ENCODE measurements at places on chromosomes 6 and 20.

- peak; percentile 93 for DNase-seq
Measured at GRCh38 chr20:38184101-38184500, 19.0 kb upstream of the TGM2 start.

DNA sequence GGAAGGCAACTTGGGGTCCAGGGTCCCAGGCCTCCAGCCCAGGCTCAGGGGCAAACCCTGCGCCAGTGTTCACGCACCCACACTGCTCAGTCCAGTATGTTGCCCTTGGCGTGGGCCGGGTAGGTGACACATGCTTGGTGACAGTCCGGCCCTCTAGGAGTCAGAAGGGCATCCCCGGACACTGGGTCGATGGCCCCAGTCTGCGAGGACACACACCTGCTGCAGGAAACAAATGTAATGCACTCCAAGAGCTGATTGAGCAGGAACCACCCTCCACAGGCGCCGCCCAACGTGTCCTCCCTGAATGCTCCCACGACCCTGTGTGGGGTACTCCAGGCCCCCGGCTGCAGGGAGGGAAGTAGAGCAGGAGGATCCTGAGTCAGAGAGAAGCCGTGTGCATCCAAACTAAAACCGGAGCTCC lies 160.7 kb downstream of the DLL1 start:
- peak; percentile 31 for DNase-seq

- no peak for DNase-seq
Measured at GRCh38 chr20:39862470-39862891, 826.6 kb downstream of the MAFB start.

GRCh38 chr6:108846628-108847027 lies 1.6 kb upstream of the ARMC2 start:
- DNase-seq = no peak

GRCh38 chr6:13116155-13116554 lies 212.2 kb downstream of the TBC1D7 start:
- DNase-seq = no peak

- peak; percentile 47 for DNase-seq
Measured at GRCh38 chr6:33391922-33392594, 435 bp downstream of the KIFC1 start.

- DNase-seq = no peak
Measured at GRCh38 chr6:130680116-130680515, 147.1 kb upstream of the SMLR1 start.

DNA sequence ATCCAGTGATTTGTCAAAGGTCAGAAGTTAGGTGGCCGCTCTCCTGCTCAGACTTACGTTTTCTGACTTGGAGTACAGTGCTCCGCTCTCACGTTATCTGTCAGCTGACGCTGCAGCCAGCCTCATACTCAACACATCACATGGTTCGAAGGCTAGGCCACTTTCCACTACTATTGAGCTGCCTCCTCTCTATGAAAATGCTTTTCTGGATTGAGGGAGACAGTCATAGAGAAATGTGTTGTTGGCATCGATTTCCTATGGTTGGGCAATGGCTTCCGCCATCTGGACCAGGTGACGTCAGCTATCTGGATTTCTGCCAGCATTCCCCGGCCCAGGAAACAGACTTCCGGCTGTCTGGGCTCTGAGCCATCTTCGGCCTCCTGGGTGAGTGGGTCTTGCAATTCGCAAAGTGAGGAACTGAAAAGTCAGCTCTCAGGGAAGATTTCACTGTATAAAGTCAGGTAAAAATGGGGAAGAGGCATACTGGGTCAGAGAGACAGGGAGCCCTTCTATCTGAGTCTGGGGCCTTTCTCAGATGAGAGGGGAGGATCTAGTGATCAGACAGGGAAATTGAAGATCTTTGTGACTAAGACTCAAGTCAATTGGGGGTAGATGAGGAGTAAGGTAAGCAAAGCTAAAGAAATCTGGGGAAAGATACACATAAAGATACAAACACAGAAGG lies 37.5 kb upstream of the IER3 start:
- peak; percentile 81 for DNase-seq

DNA sequence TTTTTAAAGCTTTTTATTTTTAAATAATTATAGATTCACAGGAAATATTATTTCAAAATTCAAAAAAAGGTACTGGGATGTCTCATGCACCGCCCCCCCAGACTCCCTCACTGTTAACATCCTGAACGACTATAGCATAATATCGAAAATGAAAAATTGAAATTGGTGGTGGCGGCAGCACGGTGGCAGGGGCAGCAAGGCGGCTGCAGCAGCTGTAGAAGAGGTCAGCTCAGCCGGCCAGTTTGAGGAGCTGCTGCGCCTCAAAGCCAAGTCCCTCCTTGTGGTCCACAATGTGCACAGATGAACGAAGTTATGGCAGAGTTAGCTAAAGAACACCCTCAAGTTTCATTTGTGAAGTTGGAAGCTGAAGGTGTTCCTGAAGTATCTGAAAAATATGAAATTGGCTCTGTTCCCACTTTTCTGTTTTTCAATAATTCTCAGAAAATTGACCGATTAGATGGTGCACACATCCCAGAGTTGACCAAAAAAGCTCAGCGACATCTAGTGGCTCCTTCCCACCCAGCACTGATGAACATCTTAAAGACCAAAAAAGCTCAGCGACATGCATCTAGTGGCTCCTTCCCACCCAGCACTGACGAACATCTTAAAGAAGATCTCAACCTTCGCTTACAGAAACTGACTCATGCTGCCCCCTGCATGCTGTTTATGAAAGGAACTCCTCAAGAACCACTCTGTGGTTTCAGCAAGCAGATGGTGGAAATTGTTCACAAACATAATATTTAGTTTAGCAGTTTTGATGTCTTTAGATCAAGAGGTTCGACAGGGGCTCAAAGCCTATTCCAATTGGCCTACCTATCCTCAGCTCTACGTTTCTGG lies 100.8 kb downstream of the FAM217A start:
- DNase-seq = no peak

- no peak for DNase-seq
Measured at GRCh38 chr6:110041126-110041525, 63.0 kb downstream of the GPR6 start.

DNA sequence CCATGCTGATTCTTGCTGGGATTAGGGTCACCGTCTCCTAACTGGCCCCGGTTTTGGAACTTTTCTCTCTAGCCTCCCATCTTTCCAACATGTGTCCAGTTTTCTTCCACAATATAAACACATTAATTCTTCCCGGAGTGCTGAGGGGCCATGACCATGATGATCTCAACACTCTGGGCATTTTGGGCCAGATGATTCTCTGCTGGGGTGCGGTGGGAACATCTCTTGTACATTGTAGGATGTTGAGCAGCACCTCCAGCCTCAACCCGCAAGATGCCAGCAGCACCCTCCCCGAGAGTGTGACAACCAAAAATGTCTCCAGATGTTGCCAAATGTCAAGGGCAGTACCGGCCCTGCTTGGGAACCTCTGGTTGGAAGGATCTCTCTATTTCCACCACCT lies 164.8 kb downstream of the TFAP2C start:
- no peak for DNase-seq

DNA sequence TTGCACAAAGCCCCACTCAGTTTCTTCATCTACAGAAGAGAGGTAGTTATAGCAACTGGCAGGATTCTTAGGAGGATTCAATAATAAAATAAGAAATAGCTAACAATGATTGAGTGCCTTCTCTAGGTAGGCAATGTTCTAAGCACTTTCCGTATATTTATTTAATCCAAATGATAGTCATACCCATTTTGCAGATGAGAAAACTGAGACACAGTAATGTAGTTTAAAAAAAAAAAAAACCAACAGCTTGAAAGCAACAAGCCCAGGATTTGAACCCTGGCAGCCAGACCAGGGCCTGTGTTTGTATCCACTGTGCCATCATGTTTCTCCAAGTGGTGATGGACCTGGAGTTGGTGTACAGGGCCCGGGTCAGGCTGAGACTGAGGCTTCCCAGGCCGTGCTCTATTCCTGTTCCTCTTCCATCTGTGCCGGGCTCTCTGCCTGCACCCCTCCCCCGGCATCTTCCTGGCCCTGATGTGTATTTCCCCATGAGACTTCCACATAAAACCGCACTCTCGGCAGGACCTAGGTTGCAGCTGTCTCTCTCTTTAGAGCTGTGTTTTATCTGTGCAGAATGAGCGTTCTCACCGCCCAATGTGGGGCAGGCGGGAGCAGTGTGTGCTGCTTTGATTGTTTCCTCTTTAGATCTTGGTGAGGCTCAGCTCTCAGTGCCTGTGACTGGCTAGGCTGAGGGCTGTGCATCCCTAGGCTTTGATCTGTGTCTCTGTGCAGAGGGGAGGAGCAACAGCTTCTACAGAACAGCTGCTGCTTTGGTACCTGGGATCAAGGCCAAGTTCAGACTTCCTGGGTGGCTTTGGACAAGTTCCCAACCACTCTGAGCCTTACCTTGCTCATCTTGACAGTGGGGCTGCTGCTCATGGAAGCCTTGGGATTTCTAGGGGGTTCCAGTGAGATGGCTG lies 49.5 kb downstream of the TOX2 start:
- DNase-seq = no peak

DNA sequence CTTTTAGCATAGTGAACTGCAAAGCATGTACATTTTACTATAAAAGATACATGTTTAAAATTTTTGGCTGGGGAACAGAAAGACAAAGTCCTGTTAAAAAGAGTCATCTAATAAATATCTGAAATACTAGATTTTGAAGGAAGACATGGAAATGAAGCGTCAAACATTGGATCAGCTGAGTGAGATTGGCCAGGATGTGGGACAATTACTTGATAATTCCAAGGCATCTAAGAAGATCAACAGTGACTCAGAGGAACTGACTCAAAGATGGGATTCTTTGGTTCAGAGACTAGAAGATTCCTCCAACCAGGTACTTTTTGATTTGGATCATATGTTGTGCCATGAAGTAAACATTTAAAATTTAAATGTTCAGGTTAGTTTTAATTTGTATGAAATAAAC lies 162.3 kb downstream of the UTRN start:
- no peak for DNase-seq

- no peak for DNase-seq
Measured at GRCh38 chr6:34705241-34705640, 8.7 kb upstream of the ILRUN start.

DNA sequence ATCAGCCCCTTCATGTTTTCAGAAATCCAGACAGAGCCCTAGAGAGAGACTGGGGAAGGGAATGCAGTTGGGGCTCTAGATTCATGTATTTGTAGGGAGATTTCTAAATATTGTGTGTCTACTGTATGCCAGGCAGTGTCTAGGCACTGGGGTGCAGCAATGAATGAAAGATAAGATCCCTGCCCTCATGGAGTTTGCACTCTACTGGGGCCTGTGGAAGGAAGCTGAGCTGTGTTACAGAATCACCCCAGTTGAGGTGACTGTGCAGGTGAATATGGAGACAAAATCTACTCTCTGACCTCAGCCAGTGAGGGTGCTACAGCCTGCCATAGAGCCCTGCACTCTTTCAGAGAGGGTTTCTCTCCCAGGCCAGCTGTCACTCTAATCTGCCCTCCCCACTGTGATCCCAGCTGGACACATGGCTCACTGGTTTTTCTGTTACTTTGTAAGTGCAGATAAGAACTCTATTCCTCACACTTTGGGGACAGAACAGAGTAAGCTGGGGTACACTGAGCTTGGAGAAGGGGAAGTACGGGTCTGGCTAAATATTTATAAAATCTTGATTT lies 69.2 kb upstream of the E2F3 start:
- no peak for DNase-seq

- DNase-seq = no peak
Measured at GRCh38 chr6:133456439-133456838, 215.3 kb downstream of the EYA4 start.

DNA sequence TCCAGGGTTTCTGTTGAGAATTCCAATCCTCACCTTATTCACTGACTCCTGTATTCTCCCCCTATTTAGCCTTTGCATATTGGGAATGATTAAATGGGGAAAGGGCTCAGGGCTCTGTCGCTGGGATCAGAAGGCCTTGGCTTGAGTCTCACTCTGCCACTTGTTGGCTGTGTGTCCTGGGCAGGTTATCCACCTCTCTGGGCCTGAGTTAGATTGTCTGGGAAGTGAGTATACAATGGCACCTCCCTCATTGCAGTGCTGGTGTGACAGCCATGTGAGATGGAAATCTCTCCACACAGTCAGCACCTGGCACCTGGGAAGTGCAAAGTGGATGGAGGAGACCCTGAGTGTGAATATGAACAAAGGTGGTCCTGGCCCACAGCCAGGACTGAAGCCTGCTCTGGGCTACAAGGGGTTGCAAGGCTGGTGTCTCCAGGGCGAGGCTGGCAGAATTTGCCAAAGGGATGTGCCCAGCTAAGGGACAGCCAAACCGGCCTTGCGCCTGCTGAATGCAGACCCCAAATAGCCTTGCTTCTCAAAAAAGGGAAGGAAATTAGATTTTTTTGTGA lies 200.0 kb upstream of the PMEPA1 start:
- DNase-seq = peak; percentile 4

DNA sequence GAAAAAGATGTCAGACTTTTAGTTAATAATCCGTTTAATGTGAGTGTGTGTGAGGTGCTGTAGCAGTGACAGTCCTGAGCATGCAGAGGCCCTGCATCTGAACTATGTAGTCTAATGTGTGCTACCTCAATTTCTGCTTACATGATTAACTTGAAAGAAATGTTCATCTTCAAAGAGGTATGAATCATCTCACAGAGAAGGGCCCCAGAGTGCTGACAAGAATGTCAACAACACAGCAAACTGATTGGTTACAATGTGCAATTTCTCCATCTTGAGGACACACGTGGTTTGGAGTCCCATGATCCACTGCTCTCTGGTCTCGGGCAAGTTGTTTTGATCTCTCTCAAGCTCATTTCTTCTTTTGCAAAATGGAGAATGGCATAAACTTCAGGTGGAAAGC lies 61.7 kb upstream of the EMILIN3 start:
- no peak for DNase-seq

GRCh38 chr20:37992802-37993409 lies 40.4 kb downstream of the TTI1 start:
- no peak for DNase-seq

- DNase-seq = no peak
Measured at GRCh38 chr6:148258868-148259267, 83.8 kb upstream of the SASH1 start.

- peak; percentile 32 for DNase-seq
Measured at GRCh38 chr6:106882601-106883518, 91.7 kb downstream of the CD24 start.

DNA sequence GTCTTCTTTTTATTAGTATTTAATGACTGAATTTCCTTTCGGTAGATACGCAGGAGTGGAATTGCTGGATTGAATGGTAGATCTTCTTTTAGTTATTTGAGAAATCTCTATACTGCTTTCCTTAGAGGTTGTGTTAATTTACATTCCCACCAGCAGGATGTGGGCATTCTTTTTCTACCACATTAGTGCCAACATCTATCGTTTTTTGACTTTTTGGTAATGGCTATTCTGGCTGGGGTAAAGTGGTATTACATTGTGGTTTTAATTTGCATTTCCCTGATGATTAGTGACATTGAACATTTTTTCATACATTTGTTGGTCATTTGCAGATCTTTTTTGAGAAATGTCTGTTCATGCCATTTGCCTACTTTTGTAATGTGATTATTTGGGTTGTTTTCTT lies 37.1 kb downstream of the SUMO4 start:
- no peak for DNase-seq

DNA sequence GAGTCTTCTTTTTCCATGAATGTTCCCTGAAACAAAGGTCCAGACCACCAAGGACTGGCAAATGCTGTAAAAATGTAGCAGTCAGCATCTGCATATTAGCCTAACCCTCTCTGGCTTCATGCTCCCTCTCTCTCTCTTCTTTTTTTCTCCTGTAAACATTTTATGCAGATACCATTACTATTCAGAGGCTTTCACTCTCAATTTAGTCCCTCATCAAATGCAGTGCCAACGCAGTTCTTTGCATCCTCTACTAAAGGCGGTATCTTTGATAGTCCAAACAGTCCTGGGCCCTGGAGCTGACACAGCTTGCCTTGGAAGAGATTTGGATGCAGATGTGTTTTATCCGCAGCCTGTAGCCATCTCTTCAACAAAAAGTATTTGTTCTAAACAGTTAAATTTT lies 167.1 kb upstream of the MMS22L start:
- DNase-seq = no peak

Measured in kidney (tissue), 22 donors.